ENCODE measurements at places on chromosomes 7 and 10.

DNA sequence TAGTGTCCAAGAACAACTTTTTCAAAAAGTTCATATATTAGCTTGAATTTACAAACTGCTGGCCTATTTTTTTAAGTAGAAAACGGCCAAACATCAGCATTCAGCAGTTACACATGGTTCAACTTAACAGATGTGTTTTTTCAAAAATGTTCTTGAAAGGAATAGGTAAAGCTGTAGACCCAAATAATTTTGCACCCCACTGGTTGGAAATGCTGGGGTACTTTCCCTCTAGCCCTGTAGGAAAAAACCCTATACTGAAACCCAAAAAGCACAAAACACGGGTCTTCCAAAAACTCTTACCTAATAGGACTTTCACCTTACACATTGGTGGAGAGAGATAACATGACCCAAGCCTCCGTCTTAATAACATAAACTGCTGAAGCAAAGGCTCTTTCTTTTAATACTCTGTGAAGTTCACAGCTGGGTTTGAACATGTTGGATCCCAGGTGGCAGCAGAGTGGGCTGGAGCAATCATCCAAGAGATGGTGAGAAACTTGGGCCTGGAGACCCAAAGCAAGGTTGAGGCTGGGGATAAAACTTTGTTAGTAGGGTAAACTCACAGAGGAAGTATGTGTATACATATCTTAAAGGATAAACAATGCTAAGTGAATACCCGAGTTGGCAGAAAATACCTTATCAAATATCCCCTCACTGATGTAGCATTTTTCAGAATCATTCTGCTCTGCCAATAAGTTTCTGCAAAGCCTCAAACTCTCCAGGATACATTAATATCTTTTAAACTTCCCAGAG is 629 bp upstream of the DNAJC9 start:
- DNase-seq: no peak

DNA sequence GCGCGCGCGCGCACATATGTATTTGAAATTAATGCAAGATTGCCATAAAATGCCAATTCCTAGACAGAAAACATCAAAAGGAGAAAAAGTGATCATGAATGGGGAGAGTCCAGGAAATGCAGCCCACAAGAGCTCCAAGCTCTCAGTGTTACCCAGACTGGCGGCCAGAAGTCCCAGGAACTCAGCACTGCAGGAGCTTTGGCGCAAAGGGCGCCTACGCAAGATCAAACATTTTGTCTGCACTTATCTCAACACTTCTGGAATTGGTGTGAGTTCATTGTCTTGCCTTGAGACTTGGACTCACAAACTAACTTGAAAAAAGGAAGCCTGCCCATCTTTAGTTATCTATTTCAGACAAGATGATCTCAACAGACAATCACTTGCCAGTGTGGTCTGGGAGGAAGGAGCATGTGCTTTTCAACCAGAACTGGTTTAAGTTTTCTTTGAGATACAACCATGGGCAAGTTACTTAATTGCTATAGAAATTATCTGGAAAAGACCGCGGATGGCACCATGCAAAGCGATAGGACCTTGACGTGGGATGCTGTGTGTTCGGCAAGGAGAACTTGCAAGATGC is 77.2 kb downstream of the KIAA1549 start:
- DNase-seq: no peak

- no peak for DNase-seq
Observed at GRCh38 chr7:46484906-46485305, 563.8 kb upstream of the IGFBP3 start.

DNA sequence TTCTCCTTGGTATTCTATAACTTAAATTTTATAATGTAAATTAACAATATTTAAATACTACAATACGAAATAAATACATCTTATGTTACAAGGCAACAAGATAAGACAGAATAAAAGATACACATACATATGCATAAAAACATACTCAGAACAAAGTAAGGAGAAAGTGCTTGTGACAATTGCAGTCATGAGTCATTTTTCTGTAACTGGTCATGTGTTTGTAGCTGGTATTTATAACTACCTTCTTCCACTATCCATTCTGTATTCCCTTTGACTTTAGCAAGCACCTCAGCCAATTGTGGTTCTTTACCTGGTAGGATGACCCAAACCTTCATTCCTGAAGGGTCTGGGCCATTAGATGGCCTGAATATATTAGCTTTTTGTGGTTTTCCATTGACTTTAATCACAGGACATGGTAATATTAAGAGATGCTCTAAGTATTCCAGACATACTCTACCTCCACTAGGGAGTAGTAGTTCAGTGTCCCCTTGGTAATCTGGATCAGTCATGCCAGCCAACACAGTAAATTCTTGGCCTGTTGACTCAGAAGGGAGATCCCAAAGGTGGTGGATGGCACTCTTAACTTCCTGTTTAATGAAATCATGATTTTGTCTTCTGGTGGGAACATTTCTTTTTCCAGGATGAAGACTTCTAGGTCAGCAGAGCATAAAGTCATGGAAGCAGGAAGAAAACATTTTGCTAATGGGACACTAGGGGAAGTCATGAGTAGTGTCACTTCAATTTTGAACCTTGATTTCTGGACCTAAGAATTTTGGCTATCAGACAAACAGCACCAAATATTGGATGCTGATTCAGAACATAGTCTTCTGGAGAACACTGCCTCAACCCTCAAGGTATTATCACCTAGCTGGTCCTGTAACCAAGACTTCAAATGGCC is 733.7 kb upstream of the IGFBP3 start:
- DNase-seq: no peak

GRCh38 chr7:50531401-50531911 is 33.7 kb downstream of the DDC start:
- no peak for DNase-seq

- DNase-seq: no peak
Observed at GRCh38 chr7:138491612-138492386, 31.7 kb downstream of the TRIM24 start.

DNA sequence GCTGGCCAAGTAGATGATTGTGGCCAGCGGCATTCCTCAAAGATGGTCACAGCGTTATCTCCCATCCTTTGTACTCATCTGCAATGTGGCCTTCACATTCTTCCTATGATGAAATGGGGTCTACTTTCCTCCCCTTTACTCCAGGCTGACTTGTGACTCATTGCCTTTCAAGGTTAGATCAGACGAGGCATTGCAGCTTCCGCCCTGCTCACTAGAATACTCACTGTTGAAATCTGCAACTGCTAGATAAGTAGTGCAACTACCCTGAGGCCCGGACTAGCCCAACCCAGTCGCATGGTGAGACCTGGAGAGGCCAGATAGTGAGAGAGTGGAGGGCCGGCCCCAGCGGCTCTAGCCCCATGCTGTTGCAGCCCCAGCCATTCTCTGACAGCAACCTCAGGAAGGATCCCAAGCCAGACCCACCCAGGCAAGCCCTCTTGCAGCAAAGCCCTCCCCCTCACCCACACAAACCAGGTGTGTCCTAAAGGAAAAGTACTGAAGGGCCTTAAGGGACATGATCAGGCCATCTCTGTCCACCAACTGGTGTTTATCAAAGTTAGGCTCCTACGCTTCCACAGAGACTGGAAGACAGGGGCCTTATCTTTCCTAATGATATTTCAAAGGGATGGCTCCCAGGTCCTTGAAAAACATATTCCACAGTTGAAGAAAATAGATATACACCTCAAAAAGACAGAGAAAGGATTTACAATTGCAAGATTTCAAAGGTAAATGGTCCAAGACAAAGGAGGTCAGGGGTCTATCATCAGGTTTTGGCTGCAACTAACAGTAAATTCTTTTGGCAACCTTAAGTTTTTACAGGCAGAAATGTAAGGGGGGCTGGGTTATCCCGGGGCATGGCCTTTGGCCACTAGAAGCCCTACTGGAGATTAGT is 107.2 kb upstream of the TRIM24 start:
- DNase-seq: no peak

GRCh38 chr7:135650831-135651573 is 11.3 kb upstream of the STMP1 start:
- DNase-seq: no peak

DNA sequence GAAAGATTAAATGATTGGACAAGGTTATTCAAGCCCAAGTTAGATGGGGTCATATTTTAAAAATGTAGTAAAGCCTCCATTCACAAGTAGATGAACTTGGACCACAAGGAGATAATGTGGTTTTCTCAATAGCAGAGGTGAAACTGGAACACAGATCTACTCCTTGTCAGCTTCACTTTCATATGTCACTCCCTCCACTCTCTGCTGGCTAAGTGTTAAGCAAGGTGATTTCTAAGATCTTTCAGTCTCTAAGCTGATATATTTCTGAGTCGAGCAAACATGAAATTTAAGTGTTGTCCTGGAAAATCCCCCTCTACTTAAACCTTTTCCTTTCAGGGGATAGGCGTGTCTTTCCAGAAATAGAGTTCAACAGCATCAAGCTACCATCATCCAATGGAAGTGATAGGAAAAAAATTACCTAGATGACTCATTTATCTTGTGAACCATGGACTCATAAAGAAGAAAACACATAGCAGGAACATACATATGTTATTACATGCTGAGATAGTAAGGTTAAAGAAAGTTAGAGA is 275.0 kb downstream of the PTEN start:
- DNase-seq: no peak

DNA sequence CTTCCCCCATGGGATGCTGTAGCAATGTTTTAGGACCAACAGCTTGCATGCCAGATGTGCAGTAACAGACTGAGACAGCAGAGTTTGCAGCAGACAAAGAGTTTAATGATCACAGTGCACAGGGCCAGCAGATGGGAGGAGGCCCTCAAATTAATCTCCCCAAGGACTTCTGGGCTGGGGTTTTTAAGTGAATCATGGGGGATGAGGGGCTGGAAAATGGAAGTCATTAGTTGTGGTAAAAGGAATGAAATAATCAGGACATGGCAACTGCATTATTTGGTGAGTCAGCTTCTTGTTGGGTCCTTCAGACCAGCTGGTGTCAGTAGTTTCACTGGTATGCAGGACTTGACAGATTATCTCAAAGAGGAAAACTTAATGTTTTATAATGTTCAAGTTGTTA is 12.6 kb upstream of the NRBF2 start:
- no peak for DNase-seq

- DNase-seq: no peak
Observed at GRCh38 chr7:98674461-98674860, 57.4 kb downstream of the NPTX2 start.

GRCh38 chr7:62361-63116 is 129.8 kb upstream of the FAM20C start:
- no peak for DNase-seq

DNA sequence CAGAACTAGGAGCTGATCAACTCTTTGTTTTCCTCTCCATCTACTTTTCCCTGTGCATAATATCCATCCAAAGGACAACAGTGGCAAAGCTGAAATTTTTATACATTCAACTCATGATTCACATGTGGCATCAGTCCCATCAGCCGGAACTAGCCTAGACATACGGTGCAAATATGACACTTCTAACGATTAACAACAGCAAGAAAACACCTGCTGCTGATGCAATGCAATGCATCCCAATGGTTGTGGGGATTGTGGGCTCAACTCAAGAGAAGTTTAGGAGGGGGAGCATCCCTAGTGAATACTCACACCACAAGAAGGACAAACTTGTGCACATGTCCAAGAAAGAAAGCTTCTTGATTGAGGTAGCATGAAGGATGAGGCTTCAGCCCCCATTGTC is 20.5 kb upstream of the STK17A start:
- DNase-seq: no peak

- no peak for DNase-seq
Observed at GRCh38 chr7:155477476-155477875, 19.5 kb downstream of the EN2 start.

- DNase-seq: no peak
Observed at GRCh38 chr10:128642023-128642422, 515.8 kb upstream of the MKI67 start.

- DNase-seq: no peak
Observed at GRCh38 chr10:11082526-11082925, 64.9 kb downstream of the CELF2 start.

DNA sequence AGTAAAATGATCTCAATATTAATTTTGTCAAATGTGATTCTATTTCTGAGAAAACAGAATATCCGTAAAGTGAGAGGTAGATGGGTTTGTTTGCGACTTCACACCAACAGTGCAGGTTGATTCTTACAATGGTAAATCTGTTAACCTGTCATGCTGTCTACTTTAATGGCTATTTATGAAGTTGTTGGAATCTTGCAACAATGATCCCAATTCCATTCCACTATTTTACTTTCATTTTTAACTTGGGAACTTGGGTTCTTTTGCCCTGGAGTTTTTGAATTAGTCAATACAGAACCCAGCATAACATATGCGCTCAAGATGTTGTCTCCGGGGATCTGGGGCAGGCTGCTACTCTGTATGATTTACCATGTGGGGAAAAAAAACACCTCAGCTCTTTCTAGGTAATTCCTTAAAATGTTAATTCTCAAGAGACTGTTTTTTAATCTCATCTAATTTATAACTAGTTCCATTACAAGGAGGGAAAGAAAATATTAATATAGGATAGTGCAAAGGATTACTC is 1.2 kb downstream of the LGI1 start:
- DNase-seq: no peak

DNA sequence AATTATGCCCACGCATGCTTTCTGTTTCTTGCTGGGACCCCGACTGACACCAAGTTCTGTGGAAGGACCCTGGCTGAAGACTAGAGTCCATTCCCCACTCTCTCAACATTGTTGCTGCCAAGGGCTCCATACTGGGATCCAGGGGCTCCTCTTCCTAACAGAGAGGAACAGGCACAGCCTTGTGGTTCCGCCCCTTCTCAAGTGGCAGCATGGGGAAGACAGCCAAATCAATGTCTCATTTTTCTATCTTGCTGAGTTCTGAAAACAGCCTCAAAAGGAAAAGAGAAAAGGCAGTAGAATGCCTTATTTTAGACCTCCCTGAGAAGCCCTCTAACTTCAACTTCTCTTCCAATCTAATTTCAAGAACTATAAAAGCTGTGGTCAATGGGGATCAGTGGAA is 23.7 kb upstream of the LAMB1 start:
- DNase-seq: no peak

DNA sequence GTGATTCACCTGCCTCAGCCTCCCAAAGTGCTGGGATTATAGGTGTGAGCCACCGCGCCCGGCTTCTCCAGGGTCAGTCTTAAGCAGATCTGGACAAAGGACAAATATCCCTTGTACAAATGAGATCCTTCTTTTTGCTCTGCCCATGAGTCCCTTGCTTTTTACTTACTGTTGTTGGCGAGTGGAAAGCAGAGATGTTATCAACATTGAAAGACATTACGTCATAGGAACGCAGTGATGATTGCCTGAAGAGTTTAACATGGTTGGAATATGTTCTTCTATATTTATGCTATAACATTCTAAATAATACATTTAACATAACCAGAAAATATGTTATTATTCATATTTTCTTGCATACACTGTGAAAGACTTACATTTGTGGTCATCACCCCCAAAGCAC is 644.3 kb upstream of the LRRN3 start:
- DNase-seq: no peak

DNA sequence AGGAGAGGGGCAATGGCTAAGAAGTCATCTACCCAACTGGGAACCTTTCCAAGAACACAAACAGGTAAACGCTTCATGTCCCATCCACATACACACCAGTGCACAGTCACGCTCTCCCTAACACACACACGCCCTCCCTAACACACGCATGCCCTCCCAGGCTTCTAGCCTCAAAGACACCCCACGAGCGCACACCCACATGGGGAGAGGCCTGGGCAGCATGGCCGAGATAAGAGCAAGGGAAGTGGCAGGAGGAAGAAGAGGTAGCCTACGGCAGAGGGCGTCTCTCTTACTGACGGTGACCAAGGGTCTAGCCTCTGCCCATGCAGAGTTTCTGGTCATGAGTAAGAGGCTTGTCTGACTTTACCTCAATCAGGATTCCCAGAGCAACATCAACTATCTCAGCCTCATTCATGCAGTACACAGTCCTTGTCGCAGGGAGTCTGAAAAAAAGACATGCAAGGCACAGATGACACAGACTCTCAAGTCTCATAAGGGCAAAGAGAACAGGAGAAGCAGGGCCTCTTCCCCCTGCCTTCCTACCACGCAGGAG is 3.1 kb downstream of the CYREN start:
- DNase-seq: no peak
